ENCODE measurements at places on chromosomes 5 and 9. TPM values are rescaled to one million over a fixed set of nuclear protein-coding genes. Genes with fewer than 3 reads are reported as not detected.

The PCDHGC5 gene
- polyA plus RNA-seq: 0.32 TPM

The GLIPR2 gene
- 156 TPM for polyA plus RNA-seq

The TTC23L gene
- 0.68 TPM for polyA plus RNA-seq

The DMAC1 gene
- polyA plus RNA-seq: 60.9 TPM

The CCNO gene
- polyA plus RNA-seq: 0.32 TPM

- peak; percentile 58 for DNase-seq
These were observed 9.4 kb downstream of the CD180 start for GRCh38 chr5:67187006-67187715.

DNA sequence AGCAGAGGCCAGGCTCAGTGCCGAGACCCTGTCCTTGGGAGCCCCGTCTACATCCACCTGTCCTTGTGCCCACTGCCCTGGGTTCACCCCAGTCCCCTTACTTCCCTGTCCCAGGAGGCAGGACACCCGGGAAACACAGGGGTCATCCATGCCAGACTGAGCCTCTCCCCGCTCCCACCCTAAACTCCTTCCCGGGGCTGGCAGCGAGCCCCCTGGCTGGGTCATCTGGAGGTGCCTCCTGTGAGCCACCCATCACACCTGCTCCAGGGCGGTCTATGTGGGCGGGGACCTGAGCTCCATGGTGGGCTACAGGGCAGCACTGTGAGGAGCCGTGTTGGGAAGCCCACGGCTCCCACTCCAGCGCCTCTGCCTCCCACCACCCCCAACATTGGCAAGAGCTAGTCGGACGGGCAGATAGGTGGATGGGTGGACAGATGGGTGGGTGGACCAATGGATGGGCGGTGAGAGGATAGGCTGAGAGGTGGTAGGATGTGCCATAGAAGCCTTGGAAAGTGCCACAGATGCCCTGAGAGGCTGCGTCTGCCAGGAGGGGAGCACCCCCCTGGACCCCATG is 42.5 kb upstream of the RXRA start:
- DNase-seq: no peak

DNA sequence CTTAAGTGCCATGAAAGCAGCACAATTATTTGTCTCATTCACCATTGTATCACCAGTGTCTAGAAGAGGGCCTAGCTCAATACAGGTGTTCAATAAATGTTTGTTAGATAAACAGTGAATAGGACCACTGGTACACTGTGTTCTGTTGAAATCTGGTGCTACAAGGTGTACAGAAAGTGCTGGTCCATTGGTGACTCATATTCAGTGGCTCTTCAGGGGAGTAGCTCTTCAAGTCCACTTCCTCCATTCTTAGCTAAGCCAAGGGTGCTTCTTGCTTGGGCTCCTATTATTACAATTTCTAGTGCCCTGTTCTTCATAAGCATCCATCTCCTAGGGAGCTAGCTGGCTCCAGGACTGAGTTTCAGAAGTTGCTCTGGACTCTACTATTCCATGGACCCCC is 6.4 kb upstream of the FCHO2 start:
- DNase-seq: no peak

DNA sequence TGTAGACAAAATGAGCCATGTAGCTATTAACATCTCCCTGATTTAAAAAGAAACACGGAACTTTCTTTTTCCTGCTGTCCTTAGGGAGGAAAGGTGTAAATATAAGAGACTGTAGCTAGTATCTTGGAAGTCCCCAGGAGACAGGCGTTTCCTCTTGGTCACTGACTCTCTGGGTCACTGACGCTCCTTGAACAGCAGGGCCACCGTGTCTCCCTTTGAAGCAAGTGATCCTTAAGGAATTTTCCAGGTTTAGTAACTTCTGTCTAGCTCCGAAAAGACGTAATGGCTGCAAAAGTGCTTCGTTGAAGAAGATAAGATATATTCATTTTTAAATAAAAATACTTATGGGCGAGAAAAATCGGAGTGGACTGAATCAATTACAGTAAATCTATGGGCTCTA is 745 bp upstream of the CLTA start:
- DNase-seq: peak; percentile 35

DNA sequence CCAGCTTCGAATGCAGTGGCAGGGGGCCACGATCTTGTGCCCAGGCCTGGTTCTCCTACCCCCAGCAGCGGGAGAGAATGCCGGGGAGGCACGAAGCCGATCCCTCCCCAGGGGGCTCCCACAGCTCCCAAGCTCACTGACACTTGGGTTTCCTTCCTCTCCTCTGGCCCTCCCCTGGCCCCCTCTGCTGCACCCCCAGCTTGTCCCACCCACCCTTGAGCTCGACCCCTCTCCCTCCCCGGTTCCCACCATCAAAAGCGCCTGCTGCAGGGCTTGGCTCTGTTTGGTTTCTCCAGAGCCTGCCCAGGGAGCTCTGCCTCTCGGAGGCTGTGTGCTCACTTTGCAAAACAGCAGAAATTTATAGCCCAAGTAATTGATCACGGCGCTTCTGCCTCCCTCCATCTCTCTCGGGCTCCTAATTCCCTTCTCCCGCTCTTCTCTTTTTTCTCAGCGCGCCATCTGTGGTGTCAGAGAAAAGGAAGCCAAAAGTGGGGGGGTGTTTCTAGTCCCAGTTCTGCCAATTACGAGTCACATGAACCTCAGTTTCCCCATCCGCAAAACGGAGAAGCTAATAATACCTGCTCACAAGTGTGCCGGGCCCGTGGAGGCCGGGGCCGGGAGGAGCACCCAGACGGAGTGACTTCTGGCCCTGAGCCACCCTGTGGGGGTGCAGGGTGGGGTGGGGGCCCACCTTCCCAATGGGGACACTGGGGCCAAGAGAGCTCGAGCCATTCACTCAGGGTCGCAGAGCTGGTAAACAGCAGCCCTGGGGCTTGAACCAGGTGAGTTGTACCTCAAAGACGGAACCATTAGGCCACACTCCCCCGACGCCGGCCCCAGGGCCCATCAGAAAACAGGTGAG is 141.2 kb upstream of the IER5L start:
- DNase-seq: peak; percentile 73

DNA sequence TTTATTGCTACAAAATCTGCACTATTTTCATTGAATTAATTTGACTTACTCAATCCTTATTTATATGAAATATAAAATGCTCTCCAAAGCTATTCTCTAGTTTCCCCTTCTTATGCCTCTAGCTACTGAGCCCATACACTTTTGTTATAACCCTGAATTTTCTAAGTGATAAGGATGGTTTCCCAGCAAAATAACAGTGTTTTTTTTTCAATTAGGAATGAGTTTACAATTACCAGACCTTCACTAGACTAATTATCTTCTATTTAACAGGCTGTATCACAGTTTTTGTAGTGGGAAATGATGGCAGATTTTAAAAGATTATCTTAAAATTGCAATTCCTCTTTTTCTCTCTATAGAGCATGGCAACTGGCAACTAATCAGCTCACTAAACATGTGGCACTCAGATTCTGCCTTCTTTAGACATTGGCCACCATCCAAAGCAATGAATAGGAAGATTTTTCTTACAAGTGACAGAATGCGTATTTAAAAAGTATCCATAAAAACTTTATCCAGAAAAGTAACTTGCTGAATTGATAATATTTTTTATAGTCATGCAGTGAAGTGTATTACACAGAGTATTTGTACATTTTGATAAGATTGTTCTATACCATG is 585.7 kb upstream of the ZNF608 start:
- no peak for DNase-seq

- DNase-seq: peak; percentile 76
These were observed 157.5 kb upstream of the IER5L start for GRCh38 chr9:129335464-129336129.
